Activated T-helper 1 cell treated with anti-CD3 and anti-CD28 coated beads, Interleukin-2, amount 50 U/mL, for 16 hours (primary cell): ENCODE measurements at places on chromosomes 7 and 10.

DNA sequence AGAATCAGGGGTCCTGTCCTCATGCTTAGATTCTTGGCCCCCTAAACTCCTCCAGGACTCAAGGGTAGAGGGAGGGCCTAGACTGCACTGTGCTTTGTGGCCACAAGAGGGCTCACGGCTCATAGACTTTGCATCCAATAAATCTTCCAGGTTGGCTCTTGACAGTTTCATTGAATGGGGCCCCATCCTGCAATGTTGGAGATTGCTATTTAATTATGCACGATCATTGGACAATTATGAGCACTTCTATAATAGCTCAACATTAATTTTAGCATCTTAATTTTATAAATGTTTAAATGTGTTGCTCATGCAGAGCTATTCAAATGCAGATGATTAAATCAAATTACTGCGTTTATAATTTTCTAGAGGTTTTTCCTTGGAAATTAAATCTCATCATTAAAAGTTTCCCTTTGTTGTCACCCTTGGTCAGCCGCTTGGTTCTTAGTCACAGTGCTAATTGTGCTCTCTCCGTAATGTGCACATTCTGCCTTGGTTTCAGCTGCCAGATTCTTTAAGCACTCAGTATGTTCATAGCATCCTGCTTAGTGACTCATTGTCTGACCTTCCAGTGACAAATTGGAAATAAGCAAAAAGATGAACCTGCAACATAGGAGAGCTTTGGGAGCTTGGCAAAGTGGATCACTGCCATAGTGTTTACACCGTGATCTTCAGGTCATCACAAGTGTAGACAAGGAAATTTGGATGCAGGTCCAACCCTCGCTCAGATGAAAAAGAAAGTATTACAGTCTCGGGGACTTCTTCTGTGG is 33.4 kb upstream of the PLPP4 start:
- no peak for DNase-seq

GRCh38 chr7:25527665-25528170 is 299.4 kb upstream of the NPVF start:
- DNase-seq, result no peak

DNA sequence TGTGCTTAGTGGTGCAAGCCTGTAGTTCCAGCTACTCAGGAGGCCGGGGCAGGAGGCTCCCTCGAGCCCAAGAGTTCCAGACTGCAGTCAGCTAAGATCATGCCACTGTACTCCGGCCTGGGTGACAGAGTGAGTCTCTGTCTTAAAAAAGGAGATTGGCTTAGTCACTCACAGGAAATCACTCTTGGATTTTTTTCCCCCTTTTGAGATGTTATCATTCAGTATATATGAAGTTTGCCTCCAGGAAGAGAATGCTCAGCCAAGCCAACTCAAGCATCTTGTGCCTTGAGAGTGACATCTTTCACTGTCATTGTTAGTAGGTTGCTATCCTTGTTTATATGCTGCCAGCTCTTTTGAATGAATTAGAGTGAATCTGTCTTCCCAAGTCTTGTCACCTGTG is 28.0 kb downstream of the NIPSNAP2 start:
- no peak for DNase-seq

GRCh38 chr10:3484306-3485056 is 300.5 kb downstream of the KLF6 start:
- no peak for DNase-seq

- no peak for DNase-seq
Measured at GRCh38 chr10:126210051-126210651, 178.1 kb downstream of the ADAM12 start.

- DNase-seq, result no peak
Measured at GRCh38 chr10:116311706-116312490, 12.3 kb upstream of the CCDC172 start.
